ENCODE measurements at places on chromosomes 5 and 9.

- no peak for DNase-seq
These were observed 34.1 kb downstream of the CFAP77 start for GRCh38 chr9:132443951-132444607.

DNA sequence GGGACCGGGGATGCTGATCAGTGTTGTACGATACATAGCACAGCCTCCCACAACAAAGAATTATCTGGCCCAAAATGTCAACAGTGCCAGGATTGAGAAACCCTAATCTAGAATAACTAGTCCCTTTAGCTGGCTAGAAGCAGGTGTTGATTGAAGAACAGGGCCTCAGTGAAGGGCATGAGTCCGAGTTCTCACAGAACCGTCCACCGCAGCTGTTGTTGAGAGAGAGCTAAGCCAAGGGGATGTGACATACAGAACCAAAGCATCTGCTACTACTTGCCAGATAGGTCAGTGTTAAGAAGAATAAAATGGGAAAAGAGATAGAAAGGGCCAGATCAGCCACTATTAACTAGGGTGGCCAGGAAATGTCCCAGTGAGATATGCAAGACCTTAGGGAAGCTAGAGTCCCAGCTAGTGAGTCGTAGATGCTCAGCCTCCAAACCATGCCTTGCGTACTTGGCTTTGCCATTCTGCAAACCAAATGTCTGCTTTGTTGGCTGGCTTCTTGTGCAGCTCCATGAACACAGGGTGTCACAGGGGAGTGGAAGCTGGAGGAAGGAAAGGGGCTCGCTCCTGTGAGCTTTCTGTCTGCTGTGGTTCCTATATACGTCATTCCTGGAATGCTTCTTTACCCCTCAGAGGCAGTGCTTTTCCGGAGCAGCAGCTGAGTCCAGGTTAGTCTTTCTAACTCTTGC is 68.9 kb downstream of the FBXO38 start:
- no peak for DNase-seq

DNA sequence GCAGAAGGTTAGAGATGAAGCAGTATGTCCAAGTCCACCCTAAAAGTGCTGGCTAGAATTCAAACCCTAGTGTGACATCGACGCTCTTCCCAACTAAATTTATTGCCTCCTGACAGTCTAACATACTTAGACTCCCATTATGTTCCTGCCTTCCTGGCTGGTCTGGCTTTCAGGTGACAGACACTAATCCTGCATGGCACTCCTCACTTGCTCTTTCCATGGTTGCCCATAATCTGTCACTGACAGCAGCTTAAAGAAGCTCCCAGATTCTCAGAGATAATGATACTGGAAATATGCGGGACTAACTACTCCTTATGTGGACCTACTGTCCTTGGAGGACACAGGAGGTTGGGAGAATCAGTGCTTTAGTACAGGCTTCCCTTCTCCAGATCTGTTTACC is 41.7 kb upstream of the HTR1A start:
- no peak for DNase-seq

GRCh38 chr5:11504065-11504885 is 400.0 kb downstream of the CTNND2 start:
- DNase-seq, result no peak

DNA sequence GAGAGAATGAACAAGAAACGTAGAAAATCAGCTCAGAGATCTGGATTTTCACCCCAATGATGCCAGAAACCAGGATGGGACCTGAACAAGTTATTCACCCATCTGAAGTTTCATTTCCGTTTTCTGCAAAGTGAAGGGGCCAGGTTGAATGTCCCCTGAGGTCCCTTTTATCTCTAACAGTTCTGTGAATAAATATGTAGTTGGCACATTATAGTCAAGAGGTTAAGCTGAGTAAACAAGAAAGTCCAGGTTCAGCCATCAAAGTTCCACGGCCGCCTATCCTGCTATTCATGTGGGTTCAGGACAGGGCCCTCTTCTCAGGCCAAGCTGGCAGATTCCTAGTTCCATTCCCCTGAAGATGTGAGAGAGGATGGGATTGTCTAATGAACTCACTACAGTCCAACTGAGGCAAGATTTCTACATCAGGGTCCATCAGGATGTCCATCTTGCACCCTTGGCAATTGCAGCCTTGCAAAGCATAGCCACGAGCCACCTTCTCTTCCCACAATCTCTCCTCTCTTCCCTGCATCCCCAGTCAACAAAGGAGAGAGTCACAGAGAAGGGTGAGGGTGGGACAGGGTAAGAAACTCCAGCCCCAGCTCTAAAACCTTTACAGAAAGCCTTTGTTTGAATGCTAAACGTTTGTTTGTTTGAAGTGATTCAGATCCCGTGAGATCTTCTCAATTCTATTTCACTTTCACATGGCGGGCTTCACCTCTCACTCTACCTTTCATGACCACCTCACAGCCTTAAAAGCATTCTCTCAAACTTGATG is 311.0 kb downstream of the SLIT3 start:
- DNase-seq, result no peak

- DNase-seq, result no peak
These were observed 45.4 kb downstream of the TMEM252 start for GRCh38 chr9:68495247-68495646.

GRCh38 chr5:120927950-120928530 is 463.9 kb downstream of the PRR16 start:
- DNase-seq, result no peak

DNA sequence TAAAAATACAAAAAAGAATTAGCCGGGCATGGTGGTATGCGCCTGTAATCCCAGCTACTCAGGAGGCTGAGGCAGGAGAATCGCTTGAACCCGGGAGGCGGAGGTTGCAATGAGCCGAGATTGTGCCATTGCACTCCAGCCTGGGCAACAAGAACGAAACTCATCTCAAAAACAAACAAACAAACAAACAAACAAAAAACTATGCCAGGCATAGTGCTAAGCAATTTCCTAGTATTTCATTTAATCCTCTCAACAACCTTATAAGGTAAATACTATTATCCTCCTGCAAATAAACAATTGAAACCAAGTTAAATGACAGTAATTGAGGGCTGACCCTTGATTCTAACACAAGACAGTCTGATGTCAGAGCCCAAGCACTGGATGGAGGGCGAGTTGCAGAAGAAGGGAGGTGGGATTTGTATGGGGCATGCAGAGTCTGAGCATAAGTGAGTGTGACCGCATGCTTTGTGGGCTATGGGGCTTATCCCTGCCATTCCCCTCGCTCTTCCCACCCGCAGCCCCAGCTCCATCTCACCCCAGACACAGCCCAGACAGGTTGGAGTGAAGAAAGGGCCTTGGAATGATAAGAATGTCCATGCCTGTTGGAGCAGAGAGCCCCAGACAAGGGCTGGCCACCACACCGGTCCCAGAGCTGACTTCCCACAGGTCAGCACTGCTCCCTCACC is 24.3 kb upstream of the RPS14 start:
- no peak for DNase-seq

DNA sequence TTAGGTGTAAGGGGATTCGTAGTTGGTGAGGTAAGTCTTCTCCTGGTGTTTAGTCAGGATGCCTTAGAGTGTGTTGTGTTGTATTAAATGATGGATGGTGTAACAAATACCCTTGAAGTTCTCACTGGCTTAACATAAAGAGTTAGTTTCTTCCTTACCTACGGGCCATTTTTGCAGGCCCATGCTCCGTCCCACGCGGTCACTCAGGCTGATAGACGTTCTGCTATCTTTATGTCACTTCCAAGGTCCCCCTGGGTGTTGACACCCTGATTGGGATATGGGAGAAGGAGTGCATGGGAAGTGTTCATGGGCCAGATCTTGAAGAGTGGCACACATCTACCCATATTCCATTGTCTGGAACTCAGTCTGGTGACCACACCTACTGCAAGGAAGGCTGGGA is 214.0 kb downstream of the MAST4 start:
- DNase-seq, result no peak

- no peak for DNase-seq
These were observed 635 bp downstream of the NAA35 start for GRCh38 chr9:85941622-85941940.

- DNase-seq, result no peak
These were observed 215.2 kb upstream of the PTGER4 start for GRCh38 chr5:40464511-40464910.

Data from globus pallidus (tissue), 1 donor.